CD4-positive, alpha-beta T cell (primary cell): ENCODE measurements at places on chromosomes 5 and 9.
A peak's percentile ranks its signal among the peaks of the same experiment; 100 is the strongest.

DNA sequence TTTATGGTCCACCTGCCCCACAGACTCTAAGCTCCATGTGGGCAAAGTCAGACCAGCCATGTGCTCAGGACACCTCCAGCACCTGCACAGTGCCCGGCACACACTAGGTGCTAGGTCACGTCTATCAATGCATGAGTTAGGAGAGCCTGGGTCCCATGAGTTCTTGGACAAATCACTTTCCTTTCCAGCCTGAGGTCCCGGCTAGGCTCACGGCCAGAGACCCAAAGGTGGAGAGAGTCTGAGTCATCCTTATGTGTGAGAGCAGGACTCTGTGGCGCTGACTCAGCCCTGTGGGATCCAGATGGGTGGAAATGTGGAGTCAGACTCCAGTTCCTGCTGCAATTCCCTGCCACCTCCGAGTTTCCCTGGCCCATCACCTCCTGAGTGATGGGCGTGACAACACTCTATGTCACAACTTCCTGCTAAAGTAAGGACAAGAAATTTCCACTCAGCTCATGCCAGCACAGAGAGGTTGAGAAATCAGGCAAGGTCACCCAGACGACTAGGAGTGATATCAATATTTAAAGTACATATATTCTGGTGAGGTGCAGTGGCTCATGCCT is 2.5 kb upstream of the ST6GALNAC4 start:
- no peak for DNase-seq

GRCh38 chr5:66164044-66164790 is 20.1 kb downstream of the SREK1 start:
- no peak for DNase-seq

GRCh38 chr5:107501965-107502675 is 168.6 kb downstream of the EFNA5 start:
- no peak for DNase-seq

DNA sequence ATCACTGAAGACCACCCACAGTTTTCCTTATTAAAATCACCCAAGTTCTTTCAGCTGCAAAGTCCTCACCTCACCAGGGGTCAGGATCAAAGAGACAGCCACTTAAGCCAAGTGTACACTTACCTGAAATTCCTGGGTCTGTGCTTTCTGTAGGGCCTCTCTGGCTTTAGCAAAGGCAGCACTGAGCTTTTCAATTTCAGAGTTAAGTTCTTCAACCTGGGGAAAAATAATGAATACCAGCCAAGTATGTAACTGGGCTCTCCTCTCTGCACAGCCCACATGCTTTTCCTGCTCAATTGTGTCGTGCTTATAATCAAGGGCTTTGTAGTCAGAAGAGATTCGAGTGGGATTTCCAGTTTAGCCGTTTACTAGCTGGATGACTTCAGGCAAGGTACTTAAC is 55.1 kb downstream of the CDK5RAP2 start:
- DNase-seq: no peak

- no peak for DNase-seq
Measured at GRCh38 chr5:68074633-68075032, 140.9 kb upstream of the PIK3R1 start.

GRCh38 chr5:150541895-150542294 is 34.0 kb downstream of the NDST1 start:
- DNase-seq: no peak

GRCh38 chr5:14906628-14907027 is 35.0 kb upstream of the ANKH start:
- no peak for DNase-seq

DNA sequence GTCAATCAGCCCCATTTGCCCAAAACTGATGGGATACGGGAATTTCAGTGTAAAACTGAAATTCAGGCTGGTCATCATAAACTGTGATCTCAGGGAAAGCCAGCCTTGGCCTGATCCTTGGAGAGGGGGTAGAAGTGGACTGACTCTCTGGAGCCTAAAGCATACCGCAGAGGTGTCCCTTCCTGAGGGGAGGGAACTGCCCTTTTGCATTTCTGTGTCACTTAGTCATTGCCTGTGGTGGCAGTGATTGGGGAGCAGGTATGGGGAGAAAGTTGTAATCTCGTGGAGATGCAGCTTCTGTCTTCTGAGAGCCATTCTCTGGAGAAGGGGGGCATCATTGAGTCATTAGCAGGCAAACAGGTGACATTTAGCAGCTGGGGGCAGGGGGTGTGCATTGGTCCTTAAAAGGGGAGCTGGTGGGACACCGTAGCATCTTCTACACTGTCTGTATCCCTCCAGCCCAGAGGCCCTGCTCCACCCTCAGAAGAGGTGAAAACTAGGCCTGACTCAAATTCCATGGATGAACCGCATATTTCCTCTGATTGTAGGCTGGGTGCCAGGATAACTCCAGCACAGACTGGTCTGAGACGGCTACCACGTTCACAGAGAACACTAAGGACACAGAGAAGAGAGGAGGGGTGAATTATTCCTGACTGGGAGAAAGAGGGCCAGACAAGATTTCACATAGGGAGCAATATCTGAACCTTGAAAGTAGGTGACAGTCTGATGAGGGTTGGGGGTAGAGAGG is 143.3 kb downstream of the SEC61B start:
- no peak for DNase-seq

DNA sequence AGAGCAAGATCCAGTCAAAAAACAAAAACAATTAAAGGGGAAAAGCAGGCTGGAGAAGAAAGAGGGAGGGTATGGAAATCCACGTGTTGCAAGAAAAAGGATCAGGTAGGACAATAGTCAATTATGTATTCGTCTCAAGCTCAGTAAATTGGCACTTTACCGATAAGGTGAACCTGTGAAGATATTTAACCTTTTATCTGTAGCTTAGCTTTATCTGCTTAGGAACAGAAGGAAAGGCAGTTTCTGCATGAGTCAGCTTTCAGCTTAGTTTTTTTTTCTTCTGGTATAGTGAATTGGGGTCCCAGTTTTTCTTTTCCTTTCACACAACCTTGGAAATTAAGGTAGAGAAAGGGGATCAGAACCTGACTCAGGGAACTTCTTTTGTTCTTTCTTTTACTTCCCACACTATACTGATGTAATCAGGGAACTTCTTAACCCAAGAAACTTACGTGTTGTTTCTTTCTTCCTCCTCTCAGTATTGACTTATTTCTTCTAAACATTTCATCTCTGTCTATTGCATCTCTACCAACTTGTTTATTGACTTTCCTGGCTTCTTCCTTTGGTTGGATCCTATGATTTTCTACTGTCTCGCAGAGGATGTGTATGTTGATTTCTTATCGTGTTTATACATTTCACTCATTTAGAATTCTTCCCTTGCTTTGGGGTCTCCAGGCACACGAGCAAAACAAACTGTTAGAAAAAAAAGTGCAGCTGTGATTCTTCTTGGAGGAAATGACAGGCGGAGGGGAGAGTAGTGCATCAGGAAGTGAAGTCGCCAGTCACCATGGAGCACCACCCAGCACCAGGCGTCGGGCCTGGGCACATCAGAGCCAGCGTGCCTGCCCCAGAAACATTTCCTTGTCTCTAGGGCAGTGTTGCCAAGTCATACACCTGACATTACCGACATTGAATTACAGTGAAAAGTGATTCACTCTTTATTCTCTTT is 123.0 kb upstream of the LHFPL2 start:
- DNase-seq: no peak

DNA sequence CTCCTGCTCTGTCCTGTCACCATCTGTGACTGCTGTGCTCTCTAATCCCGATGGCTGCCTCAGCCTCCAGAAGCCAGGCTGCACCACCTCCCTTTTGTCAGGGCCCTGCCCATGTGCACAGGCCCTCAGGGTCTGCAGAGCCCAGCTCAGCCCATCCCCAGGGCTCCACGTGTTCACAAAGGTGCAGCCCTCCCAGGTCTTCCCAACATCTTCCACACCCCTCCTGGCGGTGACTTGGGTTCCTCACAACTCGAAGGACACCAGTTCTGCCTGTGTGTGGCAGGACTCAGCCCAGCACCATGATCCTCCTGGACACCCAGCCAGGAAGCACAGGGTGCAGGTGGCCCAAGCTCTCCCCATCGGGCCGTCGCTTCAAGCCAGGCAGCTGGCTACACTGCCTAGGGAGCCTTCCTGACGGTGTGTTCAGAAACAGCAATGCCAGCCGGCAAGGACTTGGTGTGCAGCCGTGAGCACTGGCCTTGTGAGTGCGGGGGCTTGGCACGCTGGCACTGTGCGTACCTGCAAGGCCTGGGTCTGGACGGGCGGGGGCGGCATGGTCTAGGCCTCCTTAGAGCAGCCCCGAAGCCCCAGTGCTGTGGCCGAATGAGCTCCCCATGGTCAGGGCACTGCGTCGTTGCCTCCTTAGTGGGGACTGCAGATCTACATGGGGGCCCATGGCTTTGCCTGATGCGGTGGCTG is 96.1 kb downstream of the MRPL36 start:
- no peak for DNase-seq

- DNase-seq: no peak
Measured at GRCh38 chr5:60366489-60366888, 333.5 kb downstream of the DEPDC1B start.

DNA sequence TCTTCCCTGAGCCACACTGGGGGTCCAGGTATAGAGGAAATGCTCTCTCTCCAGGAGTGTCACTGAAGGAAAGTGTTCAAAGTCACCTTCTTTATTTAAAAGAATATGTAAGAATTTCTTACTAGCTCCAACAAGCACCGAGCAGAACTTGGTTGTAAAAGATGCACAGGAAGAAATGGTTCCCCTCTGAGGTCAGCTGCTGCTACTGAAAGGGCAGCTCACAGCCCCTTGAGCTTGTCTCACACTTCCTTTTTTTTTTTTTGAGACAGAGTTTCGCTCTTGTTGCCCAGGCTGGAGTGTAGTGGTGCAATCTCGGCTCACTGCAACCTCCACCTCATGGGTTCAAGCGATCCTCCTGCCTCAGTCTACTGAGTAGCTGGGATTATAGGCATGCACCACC is 77.2 kb downstream of the PRRT1B start:
- DNase-seq: no peak

GRCh38 chr5:172525996-172526360 is 71.7 kb upstream of the SH3PXD2B start:
- DNase-seq: no peak

- peak; percentile 61 for DNase-seq
Measured at GRCh38 chr9:72280913-72281500, 84.0 kb downstream of the ZFAND5 start.

DNA sequence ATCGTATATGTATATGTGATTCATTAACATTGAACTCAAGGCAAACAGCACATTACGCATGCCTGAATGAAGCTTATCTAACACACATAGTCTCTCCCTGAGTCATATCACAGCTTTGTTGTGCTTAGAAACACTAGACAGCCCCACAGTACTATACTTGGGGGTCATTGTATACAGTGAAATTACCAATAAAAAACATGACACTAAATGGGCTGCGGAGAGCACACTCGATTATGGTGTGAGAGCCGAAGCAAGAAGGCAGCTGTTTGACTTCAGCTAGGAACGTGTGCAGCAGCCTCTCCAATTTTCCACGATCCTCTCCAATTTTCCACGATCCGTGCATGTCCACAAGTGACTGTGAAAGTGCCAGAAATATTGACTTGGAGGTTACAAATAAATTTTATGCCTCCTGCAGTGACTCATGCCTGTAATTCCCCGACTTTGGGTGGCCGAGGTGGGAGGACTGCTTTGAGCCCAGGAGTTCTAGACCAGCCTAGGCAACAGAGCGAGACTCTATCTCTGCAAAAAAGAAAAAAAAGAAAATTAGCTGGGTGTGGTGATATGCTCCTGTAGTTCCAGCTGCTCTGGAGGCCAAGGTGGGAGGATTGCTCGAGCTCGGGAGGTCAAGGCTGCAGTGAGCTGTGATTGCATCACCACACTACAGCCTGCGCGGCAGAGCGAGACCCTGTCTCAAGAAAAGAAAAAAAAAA is 102.4 kb downstream of the DAPK1 start:
- no peak for DNase-seq
